ENCODE measurements at places on chromosomes 2 and 18.

DNA sequence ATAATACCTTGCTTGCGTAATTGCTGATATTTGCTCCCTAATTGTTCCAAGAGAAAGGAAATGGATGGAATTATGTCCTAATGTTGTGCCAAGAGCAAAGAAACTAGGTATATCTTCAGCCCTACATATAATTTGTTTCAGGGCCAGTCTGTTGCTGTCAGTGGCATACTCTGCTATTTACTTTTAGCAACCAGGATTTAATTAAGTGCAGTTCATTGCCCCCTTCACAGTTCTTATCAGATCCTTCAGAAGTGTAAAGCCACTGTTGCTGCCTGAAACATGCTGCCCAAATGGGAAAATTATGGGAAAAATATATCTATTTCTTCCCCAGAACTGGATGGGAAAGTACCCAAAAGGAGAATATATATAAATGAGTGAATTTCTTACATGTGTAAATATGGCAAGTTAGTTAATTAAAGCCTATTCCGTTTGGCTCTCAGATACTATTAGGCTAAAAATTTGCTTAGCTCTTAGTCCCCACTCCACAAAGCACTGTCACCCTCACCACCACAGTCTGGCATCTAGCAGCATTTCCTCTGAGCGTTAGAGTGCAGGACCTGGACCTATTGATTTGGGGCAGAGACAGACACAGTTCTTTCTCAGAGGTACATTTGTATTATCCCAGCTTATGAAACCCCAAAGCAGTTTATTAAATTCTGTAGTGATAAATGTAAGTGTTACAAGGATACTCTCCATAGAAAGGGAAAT is 72.8 kb upstream of the DTNA start:
- no peak for DNase-seq

- no peak for DNase-seq
These were observed 232.2 kb upstream of the ETAA1 start for GRCh38 chr2:67164771-67165522.

- DNase-seq, result no peak
These were observed 50.6 kb downstream of the UNC50 start for GRCh38 chr2:98658816-98659490.

- DNase-seq, result no peak
These were observed 598.9 kb upstream of the LINC00305 start for GRCh38 chr18:64747803-64748202.

DNA sequence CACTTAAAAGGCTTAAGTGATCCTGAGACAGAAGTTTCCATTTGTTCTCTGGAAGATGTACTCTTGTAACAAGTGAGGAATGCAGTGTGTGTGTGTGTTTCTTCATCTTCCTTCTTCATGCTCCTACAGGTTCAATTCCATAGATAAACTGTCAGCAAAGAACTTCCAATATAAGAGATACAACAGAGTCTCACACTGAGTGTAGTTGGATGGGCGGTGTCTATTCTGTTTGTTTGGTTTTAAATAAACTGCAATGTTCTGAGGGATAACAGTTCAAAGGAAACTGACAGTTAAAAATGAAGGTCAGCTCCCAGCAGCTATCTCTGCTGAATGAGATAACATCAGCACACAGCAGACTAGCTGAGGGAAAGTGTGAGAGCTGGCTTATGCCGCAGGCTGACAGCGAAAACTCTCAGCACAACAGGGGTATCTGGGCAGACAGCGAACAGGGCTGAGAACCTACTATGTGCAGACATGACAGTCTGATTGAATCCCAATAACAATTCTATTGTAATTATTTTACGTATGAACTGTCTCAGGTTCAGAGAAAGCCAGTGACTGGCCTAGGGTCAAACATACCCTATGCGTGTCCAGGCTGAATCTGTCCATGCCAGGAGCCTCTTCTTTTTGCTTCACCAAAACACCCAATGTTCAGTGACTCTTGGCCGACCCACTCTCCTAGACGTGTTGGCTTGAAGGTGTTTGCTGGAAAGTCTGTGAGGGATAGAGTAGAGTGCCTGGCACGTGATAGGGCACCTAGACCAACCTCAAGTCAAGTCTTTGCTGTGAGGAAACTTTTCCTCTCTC is 201.9 kb upstream of the TRIB2 start:
- no peak for DNase-seq

GRCh38 chr2:113075600-113075999 is 7.8 kb downstream of the IL1F10 start:
- no peak for DNase-seq

- DNase-seq, result no peak
These were observed 759.4 kb downstream of the ADCYAP1 start for GRCh38 chr18:1663879-1664705.

All from posterior cingulate gyrus (tissue), 11 donors.